ENCODE measurements at places on chromosomes 5 and 9.

- no peak for DNase-seq
Observed at GRCh38 chr5:1799110-1799601, 481 bp downstream of the MRPL36 start.

DNA sequence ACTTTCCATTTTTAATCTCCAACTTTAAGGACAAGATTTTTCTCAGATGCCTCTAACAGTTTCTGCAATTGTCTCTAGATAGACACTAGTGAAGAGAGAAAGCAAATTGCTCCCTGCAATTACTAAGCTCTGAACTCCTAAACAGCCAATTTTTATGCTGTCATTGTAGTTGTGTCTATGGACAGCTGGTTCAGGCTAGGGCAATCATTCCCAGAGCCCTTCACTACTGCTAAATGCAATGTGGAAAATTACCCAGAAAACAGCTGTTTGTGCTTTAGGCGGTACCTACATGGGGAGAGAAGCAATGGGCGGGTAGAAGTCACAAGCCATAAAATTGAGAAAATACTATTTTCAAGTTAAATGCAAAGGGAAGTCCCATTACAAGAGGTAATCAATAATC lies 211.6 kb downstream of the SPOCK1 start:
- DNase-seq: no peak

DNA sequence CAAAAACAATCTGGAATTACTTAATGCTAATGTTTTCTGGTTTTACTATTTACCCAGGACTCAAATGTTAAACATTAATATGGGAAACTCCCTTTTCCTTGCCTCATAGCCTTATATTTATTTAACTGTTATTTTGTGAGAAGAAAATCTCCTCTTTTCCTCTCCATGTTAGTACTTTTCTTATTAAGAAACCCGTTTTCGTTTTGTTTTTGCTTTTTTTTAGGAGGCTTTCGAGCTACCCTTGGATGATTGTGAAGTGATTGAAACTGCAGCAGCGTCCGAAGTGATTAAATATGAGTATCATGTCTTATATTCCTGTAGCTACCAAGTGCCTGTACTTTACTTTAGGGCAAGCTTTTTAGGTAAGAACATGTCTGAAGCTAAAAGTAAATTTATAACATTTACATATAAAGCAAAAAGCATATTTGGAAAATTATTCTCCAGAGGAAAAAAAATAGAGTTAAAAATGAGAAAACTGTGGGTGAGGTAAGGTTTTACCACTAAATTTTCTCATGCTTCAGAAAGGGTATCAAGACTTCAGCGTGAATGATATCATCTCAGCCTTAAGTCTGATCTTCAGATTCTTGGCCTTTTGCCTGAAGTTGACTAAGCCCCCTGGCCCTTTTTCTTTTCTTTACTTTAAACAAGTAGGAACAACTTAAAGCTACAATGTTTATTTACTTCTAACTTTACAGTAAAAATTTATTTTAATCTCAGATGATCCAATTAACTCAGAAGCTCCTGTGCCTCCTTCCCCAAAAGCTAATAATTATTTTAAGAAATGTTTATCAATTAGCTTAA lies 113.8 kb downstream of the RPS23 start:
- no peak for DNase-seq

- no peak for DNase-seq
Observed at GRCh38 chr9:117963493-117964090, 259.4 kb downstream of the TLR4 start.

- no peak for DNase-seq
Observed at GRCh38 chr5:150639751-150640150, 709 bp upstream of the SYNPO start.

DNA sequence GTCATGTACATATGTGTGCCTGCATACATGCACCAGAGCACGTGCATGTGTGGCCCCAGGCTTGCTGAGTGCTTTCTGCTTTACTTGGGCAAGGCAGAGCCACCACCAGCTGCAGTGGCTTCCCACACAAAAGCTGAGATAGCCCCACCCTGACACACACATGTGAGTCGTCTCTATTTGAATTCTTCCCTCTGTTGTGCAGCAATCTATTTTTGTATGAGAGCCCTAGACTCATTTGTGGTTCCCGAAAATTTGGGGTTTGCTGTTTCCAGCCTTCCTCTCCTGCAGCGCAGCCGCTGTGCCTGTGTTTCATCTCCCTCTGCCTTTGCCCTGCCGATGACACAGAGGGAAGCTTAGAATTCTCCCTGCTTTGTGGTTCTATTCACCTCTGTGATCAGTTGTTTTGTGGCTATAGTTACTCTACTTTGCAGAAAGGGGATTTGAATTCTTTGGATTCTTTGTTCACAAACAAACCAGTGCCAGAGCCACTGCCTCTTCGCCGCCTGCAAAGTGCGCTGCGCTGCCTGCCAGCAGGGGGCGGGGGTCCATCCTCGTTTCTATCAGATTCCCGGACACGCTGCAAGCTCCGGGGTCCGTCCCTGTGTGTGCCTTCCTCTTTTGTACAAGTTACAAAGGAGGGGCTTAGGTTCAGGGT lies 95.8 kb upstream of the DAP start:
- no peak for DNase-seq

DNA sequence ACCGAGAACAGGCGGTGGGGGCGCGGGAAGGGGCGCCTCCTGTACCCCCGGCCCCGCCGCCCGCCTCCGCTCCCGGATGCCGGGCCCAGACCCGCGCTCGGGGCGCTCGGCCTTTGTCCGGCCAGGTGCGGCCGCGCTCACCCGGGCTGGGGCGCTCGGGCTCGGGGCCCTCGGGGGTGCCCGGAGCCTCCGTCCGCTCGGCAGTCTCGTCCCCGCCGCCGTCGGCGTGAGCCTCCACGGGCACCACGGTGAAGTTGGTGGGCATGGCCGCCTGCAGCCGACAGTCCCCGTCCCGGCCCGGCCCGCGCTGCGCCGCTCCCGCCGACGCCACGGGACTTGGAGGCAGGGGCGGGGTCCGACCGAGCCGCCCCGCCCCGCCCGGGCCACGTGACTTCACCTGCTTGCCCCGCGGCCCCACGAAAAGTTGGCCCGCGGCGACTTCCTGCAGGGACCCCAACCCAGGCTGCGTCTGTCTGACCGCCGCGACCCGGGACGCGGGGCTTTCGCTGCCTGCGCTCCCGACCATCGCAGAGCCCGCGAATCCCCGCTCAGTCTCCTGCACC lies at the start of gene SLC12A7:
TSS of gene SLC12A7 (minus strand) at position 337 of the 563 bp plus-strand sequence. CDS start at position 265, 72 bp downstream.
- no peak for DNase-seq

GRCh38 chr5:137347865-137348264 lies 151.3 kb downstream of the SPOCK1 start:
- DNase-seq: no peak

DNA sequence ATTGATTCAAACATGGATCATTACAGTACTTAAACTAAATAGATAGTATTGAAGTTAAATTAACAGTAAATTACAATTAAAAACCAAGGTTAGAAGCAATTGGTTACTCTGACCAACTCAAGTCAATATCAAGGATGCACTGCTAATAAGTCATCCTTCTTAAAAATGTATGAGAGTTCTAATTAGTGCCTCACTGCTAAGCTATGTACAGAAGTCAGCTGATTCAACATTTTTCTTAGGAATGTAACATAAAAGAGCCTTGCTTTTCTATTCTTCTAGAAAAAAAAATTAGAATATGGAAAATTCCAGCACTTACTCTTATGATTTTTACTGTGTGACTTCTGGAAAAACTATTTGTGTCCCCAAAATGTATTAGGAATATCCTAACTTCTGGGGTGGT lies 75.7 kb upstream of the FBN2 start:
- no peak for DNase-seq

- no peak for DNase-seq
Observed at GRCh38 chr9:8653111-8653510, 853.5 kb upstream of the DMAC1 start.

DNA sequence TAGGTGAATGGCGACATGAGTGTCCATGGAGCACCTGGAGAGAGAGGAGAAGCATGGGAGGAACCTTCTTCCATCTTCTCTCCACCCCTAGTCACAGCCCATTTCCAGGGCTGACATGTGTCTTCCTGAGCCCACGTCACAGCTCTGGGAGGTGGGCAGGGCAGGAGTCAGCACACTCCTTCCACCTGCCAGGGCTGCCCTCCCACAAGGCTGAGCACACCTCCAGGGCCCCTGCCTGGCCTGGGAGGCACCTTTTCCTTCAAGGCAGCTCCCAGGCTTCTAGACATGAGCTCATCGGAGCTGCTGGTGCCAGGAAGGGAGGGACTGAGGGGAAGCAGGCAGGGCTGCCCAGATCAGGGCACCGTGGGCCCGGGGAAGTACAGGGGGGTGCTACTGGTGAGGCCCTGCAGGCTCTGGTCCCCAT lies 13.6 kb upstream of the SYNPO start:
- no peak for DNase-seq

GRCh38 chr5:44294516-44294915 lies 94.7 kb downstream of the FGF10 start:
- no peak for DNase-seq

- DNase-seq: no peak
Observed at GRCh38 chr5:2739360-2740050, 12.0 kb downstream of the IRX2 start.

DNA sequence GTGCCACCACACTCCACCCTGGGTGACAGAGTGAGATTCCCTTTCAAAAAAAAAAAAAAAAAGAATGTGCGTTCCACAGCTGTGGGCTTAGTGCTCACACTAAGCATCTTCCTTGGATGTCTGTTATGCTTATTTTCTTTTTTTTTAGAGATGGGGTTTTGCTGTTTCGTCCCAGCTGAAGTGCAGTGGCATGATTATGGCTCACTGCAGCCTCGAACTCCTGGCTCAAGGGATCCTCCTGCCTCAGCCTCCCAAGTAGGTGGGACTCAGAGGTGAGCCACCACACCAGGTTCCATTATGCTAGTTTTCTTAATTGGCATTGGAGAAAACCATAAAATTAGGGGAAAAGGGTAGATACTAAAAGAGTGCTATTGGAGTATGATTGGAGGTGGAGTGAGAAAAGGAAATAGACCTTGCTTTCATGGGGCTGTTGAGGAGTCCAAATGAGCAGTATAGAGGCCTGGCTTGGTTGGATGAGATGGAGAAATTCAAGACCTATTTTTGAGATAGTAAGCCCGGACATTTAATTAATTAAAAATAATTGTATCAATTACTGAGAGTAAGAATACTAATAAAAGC lies 978 bp upstream of the BRD3OS start:
- DNase-seq: no peak

DNA sequence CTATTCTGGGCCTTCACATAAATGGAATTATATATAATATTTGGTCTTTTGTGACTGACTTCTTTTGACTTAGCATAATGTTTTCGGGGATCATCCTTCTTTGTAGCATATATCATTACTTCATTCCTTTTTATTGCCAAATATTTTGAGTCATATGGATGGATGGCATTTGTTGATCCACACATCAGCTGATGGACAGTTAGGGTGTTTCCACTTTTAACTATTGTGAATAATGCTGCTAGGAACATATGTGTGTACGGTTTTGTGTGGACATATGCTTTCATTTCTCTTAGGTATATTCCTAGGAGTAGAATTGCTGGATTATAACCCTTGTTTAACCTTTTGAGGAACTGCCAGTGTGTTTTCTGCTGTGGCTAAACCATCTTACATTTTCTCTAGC lies 249.6 kb downstream of the FANCC start:
- no peak for DNase-seq

GRCh38 chr5:38601133-38601862 lies 44.9 kb upstream of the LIFR start:
- DNase-seq: no peak

GRCh38 chr5:129063483-129064113 lies 31.0 kb upstream of the ISOC1 start:
- no peak for DNase-seq

GRCh38 chr5:14364096-14364495 lies 217.5 kb upstream of the OTULINL start:
- DNase-seq: no peak

DNA sequence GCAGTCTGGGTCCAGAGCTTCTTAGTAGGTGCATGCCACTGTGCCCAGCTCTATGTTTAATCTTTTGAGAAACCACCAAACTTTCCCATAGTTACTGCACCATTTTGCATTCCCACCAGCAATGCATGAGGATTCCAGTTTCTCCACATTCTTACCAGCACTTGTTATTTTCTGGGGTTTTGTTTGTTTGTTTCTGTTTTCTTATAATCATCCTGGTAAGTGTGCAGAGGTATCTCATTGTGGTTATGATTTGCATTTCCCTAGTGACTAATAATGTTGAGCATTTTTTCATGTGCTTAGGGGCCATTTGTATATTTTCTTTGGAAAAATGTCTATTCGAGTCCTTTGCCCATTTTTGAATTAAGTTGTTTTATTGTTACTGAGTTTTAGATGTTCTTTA lies 11.4 kb downstream of the FOXE1 start:
- no peak for DNase-seq

DNA sequence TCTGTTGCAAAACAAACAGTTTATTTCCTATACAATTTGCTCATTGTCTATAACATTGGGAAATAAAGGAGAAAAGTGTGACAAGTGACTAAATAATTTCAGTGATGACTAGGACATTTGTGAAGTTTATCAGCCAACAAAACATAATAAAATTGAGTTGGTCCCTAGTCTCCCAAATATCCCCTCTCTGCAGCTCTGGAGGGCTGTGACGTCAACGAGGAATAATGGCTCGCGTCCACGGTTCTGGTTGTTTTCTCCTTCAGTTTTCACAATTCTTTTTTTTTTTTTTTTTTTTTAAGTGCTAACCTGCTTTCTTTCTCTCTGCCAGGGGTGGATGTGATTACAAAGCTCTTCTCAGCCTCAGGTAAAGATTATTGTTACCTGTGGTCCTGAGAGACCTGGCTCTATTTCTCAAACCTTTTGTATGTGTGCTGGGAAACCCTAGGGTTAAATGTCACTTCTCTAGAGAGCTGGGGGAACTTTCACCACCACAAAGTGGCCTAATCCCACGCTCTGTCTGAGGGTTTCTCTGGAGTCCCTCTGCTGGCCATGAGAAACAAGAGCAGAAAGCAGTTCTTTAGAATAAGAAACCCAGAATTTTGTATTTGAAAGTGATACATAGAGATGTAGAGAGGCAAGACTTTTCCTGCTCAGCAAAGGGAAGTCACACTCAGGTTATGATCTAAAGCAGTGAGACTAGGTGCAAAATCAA lies 36.2 kb upstream of the ANKRD55 start:
- no peak for DNase-seq

GRCh38 chr9:37340961-37341360 lies 81.5 kb upstream of the GRHPR start:
- DNase-seq: no peak

DNA sequence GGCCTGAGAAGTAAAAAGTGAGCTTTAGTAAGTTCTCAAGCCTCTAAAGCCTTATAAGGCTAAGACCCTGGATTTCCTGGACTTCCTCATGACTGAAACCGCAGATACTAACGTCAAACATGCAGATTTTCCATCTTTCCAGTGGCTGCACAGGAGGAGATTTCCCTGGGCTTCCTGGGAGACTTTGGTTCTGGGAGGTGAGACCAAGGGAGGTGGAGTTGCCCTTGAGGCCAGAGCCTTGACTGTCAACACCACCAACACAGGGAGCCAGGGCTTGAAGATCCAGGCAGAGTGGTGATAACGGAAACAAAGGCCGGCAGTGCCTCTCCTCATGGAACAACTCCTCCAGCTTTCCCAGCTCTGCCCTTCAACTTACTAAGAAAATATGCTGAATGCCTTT lies 144.7 kb upstream of the LRRTM2 start:
- no peak for DNase-seq

Data from stimulated activated CD8-positive, alpha-beta memory T cell treated with anti-CD3 and anti-CD28 coated beads, Interleukin-4, amount 100 ng/mL, for 1 hour (primary cell).